ENCODE measurements at places on chromosomes 13 and 19. TPM values are rescaled to one million over a fixed set of nuclear protein-coding genes. Genes with fewer than 3 reads are reported as not detected.

GFY gene
- total RNA-seq: not detected

AP1M2 gene
- not detected for total RNA-seq

PRODH2 gene
- not detected for total RNA-seq

ADGRE3 gene
- not detected for total RNA-seq

PGLYRP2 gene
- not detected for total RNA-seq

RETN gene
- total RNA-seq: not detected

DPP9 gene
- 52.9 TPM for total RNA-seq

SNRPA gene
- total RNA-seq: 55.1 TPM

LILRA1 gene
- total RNA-seq: not detected

ZNF835 gene
- not detected for total RNA-seq

SHISA7 gene
- not detected for total RNA-seq

BABAM1 gene
- total RNA-seq: 107 TPM

USHBP1 gene
- 22.8 TPM for total RNA-seq

NDUFB7 gene
- total RNA-seq: 287 TPM

FXYD3 gene
- not detected for total RNA-seq

CEACAM3 gene
- total RNA-seq: not detected

KPNA3 gene
- 41.5 TPM for total RNA-seq

ZNF20 gene
- total RNA-seq: 3.0 TPM

ZNF154 gene
- total RNA-seq: 3.7 TPM

ZNF625 gene
- total RNA-seq: 13.5 TPM
